Tibial nerve (tissue), 4 donors: ENCODE measurements at places on chromosomes 11 and 22.

DNA sequence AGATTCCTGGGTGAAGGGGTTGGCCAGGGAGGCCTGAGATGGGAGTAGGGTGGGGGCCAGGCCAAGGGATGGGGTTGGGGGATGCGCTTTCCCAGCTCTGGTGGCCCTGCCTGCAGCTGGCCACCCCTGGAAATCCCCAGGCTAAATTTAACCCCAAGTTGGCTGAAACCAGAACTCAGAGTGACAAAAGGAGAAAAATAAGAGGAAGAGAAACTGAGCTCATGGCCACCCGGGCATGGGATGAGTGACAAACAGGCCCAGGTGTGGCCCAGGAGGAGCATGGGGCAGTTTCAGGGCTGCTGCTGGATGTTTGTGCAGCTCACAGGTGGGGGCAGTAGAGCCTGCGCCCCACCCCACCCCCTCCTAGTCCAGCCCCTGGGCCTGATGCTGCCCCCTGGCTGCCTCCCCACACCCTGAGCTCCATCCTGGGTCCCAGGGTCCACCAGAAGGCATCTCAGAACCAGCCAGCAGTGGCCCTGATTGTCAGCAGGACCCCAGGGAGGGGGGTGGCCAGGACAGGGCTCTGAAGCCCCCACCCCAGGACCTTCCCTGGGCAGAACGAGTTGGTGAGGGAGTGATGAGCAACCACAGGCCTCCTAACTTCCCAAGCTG lies 48.0 kb downstream of the IGLL5 start:
- DNase-seq: no peak

- no peak for DNase-seq
Observed at GRCh38 chr11:126488591-126489370, 133.3 kb downstream of the ST3GAL4 start.

DNA sequence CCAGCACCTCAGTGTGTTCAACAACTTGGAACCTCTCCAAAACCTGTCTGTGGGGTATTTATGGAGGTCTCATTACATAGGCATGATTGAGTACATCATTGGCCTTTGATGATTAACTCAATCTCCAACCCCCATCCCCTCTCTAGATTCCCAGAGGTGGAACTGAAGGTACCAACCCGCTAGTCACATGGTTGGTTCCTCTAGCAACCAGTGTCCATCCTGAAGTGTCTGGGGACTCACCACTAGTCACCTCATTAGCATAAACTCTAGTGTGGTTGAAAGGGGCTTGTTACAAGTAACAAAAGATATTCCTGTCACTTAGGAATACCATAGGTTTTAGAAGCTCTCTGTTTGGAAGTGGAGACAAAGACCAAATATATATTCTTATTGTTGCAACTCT lies 40.3 kb downstream of the SIK2 start:
- no peak for DNase-seq

DNA sequence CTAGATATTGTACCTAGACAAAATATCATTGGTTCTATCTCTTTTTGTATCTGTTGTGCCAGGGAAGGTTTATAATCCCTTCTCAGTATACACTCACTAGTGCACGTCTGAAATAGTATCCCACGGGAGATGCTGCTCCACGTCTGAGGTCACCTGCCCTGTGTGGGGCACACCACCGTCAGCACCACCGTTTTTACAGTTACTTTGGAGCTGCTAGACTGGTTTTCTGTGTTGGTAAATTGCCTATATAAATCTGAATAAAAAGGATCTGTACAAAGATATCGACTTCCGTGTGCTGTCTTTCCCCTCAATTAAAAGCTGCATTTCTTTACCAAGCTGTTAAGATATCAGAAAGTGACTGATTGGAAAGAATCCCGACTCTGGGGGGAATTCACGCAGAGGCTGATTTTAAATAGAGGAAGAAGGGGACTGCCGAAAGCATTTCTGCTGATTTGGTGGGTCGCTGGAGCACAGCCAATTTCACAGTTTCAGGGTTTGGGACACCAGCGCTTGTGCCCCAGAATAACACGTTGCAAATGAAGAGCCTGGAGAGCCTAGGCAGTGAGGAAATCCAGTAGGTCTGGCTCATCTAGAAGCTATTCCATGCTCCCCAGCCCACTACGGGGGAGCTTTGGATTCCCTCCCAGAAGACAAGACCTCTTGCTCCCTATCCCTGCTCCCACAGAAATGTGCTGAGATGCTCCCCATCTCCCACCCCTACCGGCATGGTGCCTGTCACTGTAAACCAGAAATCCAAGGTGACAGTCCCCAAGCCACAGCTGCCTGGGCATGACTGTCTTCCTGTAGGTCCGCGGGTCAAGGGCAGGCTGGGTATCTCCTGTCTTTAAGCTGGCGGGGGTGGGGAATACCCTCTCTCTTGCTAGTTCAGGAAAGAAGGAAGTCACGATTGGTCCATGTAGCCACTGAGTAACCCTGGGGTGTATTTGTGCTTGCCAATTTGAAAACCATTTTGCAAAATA lies 12.7 kb upstream of the MYO18B start:
- no peak for DNase-seq

GRCh38 chr22:26680485-26680884 lies 23.1 kb downstream of the MIAT start:
- DNase-seq: no peak

GRCh38 chr22:26483043-26483438 lies 542 bp downstream of the HPS4 start:
- no peak for DNase-seq

DNA sequence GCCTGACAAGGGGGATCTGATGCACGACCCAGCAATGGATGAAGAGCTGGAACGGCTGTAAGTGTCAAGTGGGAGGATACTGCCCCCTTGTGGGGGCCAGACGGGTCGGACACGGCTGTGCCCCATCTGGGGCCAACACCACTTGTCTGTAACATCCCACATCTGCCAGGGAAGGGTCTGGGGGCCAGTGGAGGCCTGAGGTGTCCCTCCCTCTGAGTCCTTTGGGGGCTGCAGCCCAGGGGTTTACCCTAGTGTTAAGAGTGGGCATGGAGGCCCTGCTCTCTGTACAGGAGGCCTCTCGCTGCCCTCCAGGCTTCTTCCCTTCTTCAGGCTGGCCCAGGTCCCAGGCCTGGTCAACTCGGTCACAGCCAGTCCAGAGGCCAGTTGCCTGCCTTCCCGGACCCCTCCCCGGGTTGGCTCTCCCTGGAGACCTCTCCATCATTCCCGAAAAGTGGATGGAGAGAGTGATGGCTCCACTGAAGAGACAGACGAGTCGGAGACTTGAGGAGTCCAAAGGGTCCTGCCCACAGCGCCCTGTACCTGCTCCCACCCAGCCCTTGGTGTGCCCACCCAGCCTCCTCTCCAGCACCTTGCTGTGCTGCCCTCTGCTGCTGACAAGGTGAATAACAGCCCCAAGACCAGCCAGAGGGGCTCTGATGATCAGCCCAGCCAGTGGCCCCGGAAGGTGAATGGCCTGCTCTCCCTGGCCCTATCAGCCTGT lies 15.4 kb downstream of the ARFGAP2 start:
- DNase-seq: peak; percentile 43

- DNase-seq: no peak
Observed at GRCh38 chr11:35100013-35100383, 39.0 kb upstream of the CD44 start.

- no peak for DNase-seq
Observed at GRCh38 chr22:30167296-30167695, 79.3 kb downstream of the LIF start.

DNA sequence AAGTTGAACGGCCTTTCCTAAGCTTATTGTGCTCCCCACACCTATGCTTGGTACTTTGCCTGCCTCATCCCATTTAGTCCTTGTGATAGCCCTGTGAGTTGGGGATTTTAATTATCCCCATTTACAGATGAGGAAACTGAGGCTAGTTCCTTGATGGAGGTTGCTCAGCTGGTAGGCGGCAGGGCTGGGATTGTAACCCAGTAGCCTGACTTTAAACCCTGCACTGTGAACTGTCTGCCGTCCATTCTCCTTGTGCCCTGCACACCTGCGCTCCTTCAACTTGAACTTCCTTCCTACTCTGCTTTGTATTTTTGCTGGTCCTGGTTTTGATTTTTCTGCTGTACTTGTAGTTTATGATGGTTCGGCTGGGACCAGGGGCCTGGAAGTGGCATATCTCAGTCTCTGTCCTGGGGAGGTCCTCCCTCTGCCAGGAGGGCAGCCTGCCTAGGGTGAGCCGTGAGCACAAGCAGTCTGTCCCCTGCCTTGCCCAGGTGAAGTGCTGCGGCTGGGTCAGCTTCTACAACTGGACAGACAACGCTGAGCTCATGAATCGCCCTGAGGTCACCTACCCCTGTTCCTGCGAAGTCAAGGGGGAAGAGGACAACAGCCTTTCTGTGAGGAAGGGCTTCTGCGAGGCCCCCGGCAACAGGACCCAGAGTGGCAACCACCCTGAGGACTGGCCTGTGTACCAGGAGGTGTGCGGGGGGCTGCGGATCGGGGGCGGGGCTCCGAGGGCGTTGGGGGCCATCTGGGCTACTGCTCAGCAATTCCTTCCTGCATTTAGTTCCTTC lies 52.4 kb downstream of the CD82 start:
- no peak for DNase-seq

DNA sequence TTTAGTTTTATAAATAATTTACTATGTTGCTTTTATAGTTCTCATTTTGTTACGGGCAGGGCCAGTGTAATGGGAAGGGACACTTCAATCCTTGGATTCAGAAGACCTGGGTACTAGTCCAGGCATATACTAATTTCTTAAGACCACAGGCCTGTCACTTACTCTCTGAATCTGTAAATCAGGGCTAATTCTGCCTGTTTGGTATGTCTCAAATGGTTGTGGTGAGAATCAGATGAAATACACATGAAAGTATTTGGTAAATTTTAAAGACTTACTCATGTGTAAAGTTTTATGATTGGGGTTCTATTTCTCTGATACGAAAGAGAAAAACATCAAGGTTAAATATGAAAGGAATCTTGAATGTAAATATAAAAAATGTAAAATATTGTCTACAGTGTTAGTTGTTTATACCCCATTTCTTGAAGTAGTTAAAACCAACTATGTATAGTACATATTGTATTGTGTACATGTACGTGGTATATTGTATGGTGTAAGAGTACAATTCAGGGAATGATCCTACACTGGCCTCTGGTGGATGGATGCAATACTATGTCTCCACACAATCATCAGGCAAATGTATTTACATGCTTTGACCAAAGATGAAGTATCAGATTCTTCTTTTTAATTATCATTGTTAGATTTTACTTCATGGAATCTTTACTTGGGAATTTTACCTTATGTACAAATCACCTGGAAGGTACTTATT lies 24.5 kb upstream of the RAG2 start:
- DNase-seq: no peak

GRCh38 chr11:47175746-47176327 lies 842 bp downstream of the ARFGAP2 start:
- no peak for DNase-seq

- no peak for DNase-seq
Observed at GRCh38 chr11:24267014-24267413, 229.8 kb upstream of the LUZP2 start.

DNA sequence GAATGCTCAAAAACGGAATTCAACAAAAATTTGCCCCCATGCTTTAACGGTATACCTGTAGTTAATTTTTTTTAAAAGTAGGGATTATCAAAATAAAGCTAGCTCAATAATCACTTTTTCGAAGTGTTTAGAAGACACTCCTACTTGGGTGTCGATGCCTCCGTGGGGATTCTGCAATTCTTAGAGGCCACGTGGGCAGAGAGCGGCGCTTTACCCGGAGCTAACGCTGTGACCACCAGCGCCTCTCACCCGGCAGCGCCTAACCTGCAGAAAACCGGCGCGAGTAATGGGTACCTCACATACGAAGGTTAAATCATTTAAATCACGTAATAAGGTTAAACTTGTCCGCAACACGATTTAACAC lies 583 bp downstream of the TAF1D start:
- peak; percentile 24 for DNase-seq

DNA sequence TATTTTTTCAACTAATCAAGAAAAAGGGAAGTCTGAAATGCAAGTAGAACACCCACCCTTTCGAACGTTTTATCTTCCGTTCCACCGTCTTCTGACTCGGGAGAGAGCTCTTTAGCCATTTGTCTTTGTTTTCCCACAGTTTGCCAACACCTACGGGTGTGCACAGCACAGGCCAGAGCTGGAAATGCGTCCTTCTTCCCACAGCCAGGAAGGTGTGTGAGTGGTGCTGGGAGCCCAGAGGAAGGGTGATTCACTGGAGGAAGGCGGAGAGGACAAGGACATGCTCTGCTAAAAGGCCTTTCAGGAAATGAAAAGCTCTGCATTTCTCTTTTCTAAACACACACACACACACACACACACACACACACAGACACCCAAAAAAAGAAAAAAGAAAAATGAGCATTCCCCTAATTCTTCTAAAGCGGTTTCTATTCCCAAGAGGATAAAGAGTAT lies 18.5 kb downstream of the ENDOD1 start:
- DNase-seq: peak; percentile 23

GRCh38 chr22:33865996-33866395 lies 54.3 kb downstream of the LARGE1 start:
- DNase-seq: no peak

- DNase-seq: no peak
Observed at GRCh38 chr22:31857247-31857646, 87.1 kb upstream of the YWHAH start.

GRCh38 chr11:44140805-44141204 lies 45.3 kb downstream of the EXT2 start:
- DNase-seq: no peak

GRCh38 chr11:14212986-14213385 lies 146.0 kb downstream of the RRAS2 start:
- no peak for DNase-seq

DNA sequence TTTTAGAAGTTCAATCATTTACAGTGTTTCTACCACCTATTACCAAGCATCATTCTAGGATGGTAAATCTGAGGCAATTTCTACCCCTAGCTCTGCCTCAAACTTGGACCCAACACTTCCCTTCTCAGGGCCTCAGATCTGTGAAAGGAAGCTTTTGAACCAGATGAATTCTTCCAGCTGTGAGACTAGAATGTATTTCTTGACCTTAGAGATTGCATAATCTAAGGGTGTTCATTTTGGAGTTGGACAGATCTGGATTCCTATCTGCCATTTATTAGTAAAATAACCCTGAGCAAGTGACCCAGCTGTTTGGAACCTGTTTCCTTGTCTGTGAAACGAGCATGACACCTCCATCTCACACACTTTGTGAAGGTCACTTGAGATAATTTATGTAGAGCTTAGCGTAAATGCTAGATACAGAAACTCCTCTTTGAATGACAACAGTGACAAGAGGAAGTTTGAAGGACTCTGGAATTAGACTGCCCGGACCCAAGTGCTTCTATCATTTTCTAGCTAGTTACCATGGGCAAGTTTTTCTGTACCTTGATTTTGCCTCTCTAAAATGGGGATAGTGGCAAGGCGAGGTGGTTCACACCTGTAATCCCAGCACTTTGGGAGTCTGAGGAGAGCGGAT lies 3.8 kb upstream of the INTS5 start:
- DNase-seq: no peak

GRCh38 chr11:122804796-122805195 lies 33.5 kb upstream of the CRTAM start:
- DNase-seq: no peak

GRCh38 chr11:75554258-75555022 lies 7.6 kb upstream of the SERPINH1 start:
- DNase-seq: peak; percentile 76
